ENCODE measurements at places on chromosomes 12 and 14.

GRCh38 chr12:51845482-51845881 lies 3.0 kb downstream of the FIGNL2 start:
- DNase-seq = no peak

GRCh38 chr14:67420102-67420739 lies 8.3 kb upstream of the PLEK2 start:
- DNase-seq = no peak

GRCh38 chr14:31232081-31232480 lies 24.5 kb upstream of the HECTD1 start:
- DNase-seq = no peak

GRCh38 chr14:89030921-89031320 lies 206.5 kb downstream of the TTC8 start:
- DNase-seq = no peak

DNA sequence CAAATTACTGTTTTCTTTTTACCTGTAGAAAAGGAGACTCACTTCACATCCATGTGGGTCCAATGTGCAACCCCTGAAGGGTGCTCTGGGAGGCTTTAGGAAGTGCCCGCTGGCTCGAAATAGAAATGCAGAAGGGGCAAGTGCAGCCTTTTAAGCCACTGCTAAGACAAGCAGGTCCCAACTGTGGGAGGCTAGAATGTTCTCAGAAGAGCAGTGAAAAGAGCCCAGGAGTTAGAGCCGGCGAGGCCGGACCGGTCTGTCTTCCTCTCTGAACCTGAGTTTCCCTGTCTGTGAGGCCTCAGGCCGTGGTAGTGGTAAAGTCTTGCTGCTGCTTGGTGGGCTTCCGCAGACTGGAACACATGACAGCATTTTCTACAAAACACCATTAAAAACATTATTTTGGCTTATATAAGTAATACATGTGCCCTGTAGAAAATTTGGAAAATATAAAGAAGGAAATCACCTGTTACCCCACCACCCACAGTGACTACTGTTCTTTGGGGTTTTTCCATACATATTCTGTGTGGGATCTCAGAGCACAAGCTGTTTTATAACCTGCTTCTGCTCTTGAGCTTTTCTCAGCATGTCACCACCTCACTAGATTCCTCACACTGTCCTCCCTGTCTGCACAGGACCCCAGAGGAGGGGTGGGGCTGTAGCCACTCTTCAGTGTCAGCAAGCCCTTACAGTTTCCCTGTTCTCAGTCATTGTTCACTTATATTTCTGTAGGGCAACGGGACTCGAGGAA lies 6.0 kb downstream of the CKB start:
- DNase-seq = no peak

GRCh38 chr12:91954326-91954725 lies 191.3 kb downstream of the BTG1 start:
- no peak for DNase-seq
